ENCODE measurements at places on chromosomes 2 and 18. TPM values are rescaled to one million over a fixed set of nuclear protein-coding genes. Genes with fewer than 3 reads are reported as not detected.

DNA sequence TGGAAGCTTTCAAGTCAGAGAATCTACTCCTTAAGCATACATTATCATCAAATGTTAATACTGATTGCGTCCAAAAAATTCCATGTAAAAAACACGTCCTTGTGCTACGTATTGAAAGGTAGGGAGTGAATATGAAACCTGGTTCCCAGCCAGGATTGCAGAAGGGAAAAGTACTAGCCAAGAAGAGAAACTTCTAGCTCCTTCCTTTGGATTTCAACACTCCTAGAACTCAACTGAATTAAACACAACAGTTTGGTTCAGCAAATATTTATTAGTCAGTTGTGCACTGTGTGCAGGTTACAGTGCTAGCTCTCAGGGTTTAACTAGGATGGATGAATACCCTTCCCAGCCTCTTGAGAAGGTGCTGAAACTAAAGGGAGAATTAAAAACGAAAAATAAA is 33.9 kb upstream of the FHL2 start:
- no peak for DNase-seq

GRCh38 chr18:31721601-31722000 is 37.2 kb upstream of the B4GALT6 start:
- no peak for DNase-seq

Gene IMMT
- 80.6 TPM for total RNA-seq

Gene NYAP2
- total RNA-seq, result 0.25 TPM

Measured in testis (tissue), 5 donors.